Mononuclear cell (primary cell): ENCODE measurements at places on chromosomes 3 and 15. TPM values are rescaled to one million over a fixed set of nuclear protein-coding genes. Genes with fewer than 3 reads are reported as not detected.

Gene ZBTB38
- 74.2 TPM for total RNA-seq

Gene GPR15
- 40.1 TPM for total RNA-seq

Gene HRH1
- total RNA-seq = 2.4 TPM

Gene HACD2
- total RNA-seq = 14.4 TPM

Gene OCA2
- total RNA-seq = 0.10 TPM

Gene FGF7
- total RNA-seq = 0.10 TPM

Gene XIRP1
- under 0.01 TPM for total RNA-seq

Gene NR1I2
- total RNA-seq = not detected

Gene WDR76
- 6.7 TPM for total RNA-seq

Gene PCOLCE2
- total RNA-seq = not detected

Gene DUOXA1
- total RNA-seq = 0.31 TPM

Gene GAP43
- total RNA-seq = not detected

Gene CYP8B1
- total RNA-seq = under 0.01 TPM

Gene GOLGA6B
- total RNA-seq = not detected

Gene TM6SF1
- 5.6 TPM for total RNA-seq

Gene LRRC2
- 0.10 TPM for total RNA-seq

Gene CPB1
- not detected for total RNA-seq

Gene CIAO2A
- 47.9 TPM for total RNA-seq

Gene TMEM212
- not detected for total RNA-seq

Gene CRABP1
- not detected for total RNA-seq

Gene ANKRD34C
- total RNA-seq = not detected

Gene ANKUB1
- total RNA-seq = not detected

Gene DUOXA2
- total RNA-seq = not detected

Gene RAD51
- total RNA-seq = 1.2 TPM

Gene PAK6
- total RNA-seq = 0.42 TPM

Gene EPHB3
- 1.6 TPM for total RNA-seq

Gene BHLHE40
- total RNA-seq = 216 TPM

Gene GHSR
- not detected for total RNA-seq

Gene FEZF2
- total RNA-seq = not detected

Gene ACTC1
- total RNA-seq = not detected

Gene JMJD7
- 9.1 TPM for total RNA-seq

Gene ELL3
- 1.7 TPM for total RNA-seq

Gene CNOT10
- total RNA-seq = 33.1 TPM

Gene EPHA3
- total RNA-seq = not detected

Gene TTC21A
- total RNA-seq = 5.6 TPM

Gene C3orf49
- total RNA-seq = not detected

Gene STARD9
- 4.0 TPM for total RNA-seq

Gene MYO1E
- 17.3 TPM for total RNA-seq

Gene MESP1
- total RNA-seq = not detected

Gene DNAH1
- total RNA-seq = 20.9 TPM

Gene SLC28A2
- total RNA-seq = not detected

Gene LMAN1L
- 0.21 TPM for total RNA-seq
